Esophagus mucosa (tissue), 1 donor: ENCODE measurements at places on chromosomes 11 and 22.

DNA sequence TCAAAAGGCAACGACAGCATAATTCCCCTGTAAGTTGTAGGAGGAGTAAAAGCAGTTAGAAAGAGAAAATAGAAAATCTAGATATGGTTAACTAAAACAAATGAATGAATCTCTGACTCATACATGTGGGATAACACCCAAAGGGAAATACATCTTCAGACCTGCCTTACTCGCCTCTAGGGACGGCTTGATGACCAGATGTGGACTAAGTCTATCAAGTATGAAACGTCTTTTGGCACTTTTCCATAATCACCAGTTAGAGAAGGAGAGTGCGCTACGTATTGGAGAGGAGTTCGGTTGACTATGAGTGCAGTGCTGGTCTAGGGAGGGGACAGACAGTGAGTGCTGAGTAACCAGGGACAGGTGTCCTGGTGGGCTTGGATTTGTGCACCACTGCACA lies 459.9 kb downstream of the OPCML start:
- no peak for ATAC-seq

GRCh38 chr11:63557570-63557969 lies 5.6 kb downstream of the PLAAT2 start:
- no peak for ATAC-seq

DNA sequence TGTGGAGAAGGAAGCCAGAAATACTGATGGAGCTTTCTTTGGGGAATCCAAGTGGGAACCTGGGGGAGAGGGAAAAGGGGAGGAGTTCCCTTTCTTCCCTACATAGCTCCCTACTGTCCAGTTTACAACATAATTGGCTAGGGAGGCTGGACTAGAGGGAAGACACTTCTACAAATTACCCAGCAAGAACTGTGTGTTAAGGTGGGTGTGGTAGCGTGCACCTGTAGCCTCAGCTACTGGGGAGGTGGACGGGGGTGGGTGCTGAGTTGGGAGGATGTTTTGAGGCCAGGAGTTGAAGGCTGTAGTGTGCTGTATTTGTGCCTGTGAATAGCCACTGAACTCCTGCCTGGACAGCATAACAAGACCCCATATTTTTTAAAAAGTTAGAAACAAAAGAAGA lies 74.0 kb downstream of the NAV2 start:
- ATAC-seq = no peak

DNA sequence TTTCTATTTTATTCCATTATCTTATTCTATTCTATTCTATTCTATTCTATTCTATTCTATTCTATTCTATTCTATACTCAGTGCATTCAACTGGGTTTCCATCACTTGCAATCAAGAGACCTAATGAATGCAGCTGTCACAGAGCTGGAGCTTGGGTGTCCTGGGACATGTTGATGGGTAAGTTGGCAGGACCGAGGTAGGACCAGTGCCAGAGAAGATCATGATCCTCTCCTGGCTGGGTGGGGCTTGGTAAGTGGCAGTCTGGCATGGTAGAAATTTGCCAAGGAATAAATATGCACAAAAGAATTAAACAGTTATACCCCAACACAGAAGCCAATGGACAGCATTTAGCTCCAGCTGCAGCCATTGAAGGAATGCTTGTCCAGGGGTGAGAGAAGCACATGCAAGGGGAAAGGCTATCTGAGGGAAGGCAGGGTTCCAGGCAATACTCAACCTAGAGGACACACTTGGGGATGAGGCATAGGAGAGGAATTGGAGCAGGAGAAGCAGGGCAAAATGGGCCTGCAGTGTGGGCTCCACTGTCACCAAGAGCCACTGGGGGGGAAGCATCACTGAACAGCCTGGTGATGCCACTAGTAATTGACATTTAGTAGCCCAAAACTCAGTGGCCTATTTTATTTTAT lies 97.0 kb upstream of the CD82 start:
- ATAC-seq = no peak

GRCh38 chr22:39940757-39941305 lies 19.4 kb upstream of the TMA7B start:
- ATAC-seq = no peak

DNA sequence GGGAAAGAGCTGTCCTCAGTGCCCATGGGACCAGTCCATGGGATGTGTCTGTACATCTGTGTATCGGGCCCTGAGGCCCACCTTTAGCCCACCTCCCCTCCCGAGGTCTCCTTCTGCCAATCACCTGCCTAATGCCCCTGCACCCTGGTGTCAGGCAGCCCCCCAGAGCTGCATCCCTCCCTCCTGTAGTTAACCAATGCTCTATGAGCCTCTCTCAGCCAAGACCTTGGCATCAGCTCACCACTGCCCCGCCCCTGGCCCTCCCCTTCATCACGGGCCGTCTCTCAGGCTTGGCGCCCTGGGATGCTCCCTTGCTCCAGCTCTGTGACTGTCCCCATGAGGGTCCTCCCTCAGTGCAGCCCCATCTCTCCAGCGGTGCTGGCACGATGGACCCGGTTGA lies 18.5 kb downstream of the MGAT3 start:
- no peak for ATAC-seq

DNA sequence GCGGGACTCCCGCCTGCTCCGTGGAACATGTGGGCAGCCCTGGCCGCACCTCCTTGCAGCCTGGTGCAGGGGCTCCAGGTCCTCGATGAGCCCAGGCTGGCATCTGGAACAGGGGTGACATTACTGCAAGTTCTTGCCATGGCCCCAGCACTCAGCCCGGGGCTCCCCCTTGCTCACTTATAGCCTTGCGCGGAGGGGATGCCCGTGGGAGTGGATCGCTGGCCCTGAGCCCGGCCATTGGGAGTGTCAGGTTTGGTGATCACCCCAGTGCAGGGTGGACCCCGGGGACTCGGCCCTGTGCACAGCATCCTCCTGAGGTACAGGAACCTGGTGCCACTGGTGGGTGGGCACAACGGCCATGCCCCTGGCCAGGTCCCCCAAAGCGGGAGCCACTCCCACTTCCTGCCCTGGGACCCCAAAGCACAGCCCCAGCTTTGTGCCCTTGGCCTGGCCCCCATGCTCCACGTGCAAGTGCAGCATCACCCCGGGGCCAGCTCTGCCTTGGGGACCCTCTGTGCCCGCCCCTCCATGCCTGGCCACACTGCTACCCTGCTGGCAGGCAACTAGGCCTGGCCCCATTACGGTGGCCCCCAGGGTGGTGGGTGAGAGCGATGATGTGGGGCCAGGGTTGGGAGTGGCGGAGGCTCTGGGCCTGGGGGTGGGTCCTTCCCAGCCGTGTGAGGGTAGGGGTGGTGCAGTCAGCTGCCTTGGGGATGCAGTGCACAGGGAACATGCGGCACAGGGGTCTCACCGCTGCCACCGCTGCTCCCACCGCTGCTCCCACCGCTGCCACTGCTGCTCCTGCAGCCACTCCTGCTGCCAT lies 439.8 kb downstream of the TBC1D22A start:
- ATAC-seq = no peak

GRCh38 chr22:50612528-50613221 lies 12.1 kb downstream of the MAPK8IP2 start:
- peak; percentile 39 for ATAC-seq

DNA sequence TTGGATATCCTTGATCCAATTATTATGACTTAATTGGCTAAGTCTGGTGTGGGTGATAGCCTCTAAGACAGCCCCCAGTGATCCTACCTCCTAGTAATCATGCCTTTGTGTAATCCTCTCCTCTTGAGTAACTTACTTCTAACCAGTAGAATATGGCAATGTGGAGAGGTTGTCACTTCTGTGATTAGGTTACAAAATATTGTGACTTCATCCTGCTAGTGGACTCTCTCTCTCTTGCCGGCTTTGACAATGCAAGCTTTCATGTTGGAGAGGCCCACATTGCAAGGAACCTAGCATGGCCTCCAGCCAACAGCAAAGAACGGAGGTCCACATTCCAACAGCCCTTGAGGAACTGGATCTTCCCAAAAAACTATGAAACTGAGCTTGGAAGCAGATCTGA lies 19.5 kb downstream of the YPEL4 start:
- no peak for ATAC-seq

DNA sequence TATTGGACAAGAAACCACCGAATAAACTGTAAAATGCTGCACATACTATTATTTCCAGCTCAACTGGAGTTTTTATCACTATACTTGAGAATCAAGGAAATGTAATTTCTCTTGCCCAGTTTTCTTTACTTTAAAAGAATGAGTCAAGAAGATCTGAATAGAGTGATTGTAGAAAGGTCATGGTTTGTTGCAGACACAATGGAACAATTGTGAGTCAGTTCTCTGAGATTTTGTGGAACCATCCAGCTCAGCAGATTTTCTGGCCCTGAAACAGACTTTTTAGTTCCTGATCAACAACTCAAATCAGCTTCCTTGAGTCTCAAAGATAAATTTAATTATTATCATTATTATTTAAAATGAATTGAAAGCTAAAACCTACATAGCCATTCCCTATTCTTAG lies 1.3 kb downstream of the TCN1 start:
- ATAC-seq = peak; percentile 83

GRCh38 chr11:86671531-86672006 lies 847 bp downstream of the ME3 start:
- ATAC-seq = peak; percentile 51

DNA sequence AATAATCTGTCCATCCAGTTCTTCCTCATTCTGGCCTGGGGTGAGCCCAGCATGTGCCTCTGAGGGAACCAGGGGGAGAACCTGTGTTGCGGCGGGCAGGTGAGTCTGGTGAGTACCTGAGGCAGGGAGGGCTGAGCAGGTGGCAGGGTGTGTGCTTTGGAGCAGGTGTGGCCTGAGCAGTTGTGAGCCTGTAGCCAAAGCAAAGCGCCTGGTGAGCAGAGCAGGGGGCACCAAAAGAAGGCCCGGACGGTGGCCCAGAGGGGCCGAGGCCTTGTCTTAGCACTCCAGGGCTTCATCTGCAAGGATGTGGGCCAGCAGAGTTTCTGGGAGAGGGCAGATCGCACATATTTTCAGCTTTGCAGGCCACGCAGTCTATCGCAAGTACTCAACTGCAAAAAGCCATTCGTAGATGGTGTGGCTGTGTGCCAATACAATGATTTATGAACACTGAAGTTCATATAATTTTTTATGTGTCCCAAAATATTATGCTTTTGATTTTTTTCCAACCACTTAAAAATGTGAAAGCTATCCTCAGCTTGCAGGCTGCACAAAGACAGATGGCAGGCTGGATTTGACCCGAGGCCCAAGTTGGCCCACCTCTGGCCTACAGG lies 8.7 kb downstream of the GLB1L2 start:
- ATAC-seq = no peak

- no peak for ATAC-seq
Measured at GRCh38 chr11:57647372-57647771, 2.3 kb downstream of the YPEL4 start.

DNA sequence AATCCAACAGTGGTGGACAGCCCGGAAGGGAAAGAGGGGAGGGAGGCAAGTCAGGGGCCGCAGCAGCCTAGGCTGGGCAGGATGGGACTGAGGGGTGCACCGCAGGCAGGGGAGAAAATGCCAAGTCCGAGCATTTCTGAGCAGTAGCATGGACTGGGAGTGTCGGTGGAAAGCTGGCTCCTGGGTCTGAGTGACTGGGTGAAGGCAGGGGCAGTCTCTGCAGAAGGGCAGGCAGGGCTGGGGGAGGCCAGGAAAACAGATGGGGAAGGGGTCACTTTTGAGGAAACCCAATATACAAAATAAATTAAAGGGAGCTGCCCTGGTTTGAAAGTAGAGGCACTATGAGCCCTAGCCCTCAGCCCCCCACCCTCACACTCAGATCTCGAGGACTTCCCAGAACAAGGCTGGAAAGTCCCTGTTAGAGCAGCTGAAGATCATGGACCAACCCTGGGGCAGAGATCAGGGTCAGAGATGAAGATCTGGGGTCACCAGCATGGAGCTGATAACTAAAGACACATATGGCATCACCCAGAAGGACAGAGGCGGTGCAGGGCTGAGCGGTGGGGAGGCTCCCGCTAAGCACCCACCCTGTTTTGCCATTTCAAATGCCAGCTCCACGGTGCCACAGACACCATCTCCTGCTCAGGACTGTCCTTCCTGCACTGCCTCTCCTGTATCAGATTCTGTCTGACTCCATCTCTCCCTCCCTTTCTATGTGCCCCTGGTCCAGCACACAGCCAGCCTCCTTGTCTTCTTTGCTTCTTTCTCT lies 32.4 kb upstream of the ETS1 start:
- no peak for ATAC-seq

DNA sequence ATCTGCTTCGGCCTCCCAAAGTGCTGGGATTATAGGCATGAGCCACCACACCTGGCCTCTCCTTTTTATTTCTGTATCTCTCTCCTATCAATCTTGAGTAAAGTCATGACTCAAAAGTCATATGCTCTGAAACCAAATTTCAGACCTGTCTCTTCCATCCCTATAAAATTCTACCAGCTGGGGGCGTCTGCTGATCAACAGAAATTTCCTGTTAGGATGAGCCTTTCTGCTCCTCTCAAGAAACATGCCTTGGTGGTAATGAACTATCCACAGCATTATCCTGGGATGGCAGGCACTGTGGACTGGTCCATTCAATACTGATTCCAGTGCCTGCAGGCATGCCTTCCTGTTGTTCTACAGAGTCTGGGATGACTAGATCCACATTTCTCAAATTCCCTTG lies 472.6 kb downstream of the NELL1 start:
- no peak for ATAC-seq

GRCh38 chr11:14567064-14567651 lies 47.0 kb upstream of the PSMA1 start:
- no peak for ATAC-seq
